ENCODE measurements at places on chromosomes 12 and 14.
A peak's percentile ranks its signal among the peaks of the same experiment; 100 is the strongest.

- DNase-seq = no peak
These were observed 690 bp upstream of the DTX3 start for GRCh38 chr12:57603815-57604453.

DNA sequence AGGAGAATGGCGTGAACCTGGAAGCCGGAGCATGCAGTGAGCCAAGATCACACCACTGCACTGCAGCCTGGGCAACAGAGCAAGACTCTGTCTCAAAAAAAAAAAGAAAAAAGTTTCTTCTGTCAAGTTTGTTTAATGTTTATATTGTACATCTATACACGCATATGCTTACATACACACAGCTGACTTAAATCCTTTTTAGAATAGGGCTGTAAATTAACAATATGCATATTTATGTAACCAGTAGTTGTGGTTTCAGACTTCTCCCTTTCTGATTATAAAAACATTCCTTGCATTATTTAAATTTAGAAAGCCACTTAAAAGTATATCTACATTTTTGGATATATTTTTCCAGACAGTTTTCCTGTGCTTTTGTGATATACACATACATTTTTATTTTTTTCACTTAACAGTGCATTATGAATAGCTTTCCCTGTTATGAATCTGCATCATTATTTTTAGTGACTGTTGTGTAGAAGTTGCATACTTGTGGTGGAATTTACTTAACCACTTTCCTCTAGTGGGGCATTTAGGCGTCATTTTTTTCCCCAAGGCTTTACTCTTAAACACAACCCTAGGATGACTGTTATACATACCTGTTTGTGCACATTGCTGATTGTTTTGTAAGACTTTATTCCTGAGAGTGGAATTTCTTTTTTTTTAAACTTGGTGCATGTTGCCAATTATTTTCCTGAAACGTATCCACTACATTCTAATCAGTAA, 29.4 kb downstream of the POLR3B start:
- no peak for DNase-seq

GRCh38 chr12:39402922-39403321, 40.0 kb downstream of the KIF21A start:
- DNase-seq = no peak

DNA sequence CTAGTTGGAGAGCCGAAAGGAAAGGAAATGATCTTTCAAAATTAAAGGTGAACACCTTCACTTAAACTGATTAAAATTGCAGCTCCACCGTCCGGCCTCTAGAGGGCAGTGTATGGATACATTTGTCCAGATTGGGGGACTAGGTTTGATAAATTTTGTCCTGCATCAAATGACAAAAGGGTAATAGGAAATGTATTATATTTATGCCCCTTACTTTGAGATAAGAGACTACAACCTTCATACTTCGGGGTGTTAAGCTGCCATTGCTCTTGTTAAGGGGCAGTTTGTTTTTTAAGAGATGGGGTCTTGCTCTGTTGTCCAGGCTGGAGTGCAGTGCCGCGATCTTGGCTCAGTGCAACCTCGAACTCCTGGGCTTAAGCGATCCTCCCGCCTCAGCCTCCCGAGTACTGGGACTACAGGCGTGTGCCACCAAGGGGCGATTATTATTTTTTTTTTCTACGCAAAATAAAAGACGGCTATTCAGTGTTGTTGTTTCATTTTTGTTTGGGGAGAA, 818 bp upstream of the SUOX start:
- DNase-seq = peak; percentile 62

- no peak for DNase-seq
These were observed 493.8 kb downstream of the FUT8 start for GRCh38 chr14:65906344-65906743.

GRCh38 chr14:59208954-59209353, 20.5 kb downstream of the DAAM1 start:
- DNase-seq = no peak

GRCh38 chr14:71713016-71713415, 219.2 kb upstream of the RGS6 start:
- DNase-seq = no peak

DNA sequence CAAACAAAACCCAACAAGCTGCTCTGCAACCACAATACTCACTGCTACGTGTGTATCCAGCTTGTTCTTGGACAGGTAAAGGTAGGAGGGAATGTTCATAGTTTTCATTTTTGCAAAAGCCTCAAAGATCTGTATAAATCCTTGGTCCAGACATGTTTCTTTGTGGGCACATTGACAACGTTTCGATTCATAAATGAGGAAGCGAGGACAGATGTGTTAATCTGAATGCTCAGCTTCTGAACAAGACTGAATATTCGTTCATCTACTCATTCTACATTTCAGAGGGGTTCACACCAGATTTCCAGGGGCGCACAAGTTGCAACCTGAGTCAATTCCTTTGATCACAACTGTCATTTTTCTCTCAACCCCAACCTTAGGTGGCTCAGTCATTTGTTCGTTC, 134.4 kb downstream of the LLPH start:
- DNase-seq = no peak
